Left lung (tissue), 14 donors: ENCODE measurements at places on chromosomes 1 and 21. TPM values are rescaled to one million over a fixed set of nuclear protein-coding genes. Genes with fewer than 3 reads are reported as not detected.

GRCh38 chr1:190754666-190755065, 277.0 kb upstream of the BRINP3 start:
- peak; percentile 88 for DNase-seq
- H3K4me3 ChIP-seq, result no peak overlapping the region
- no peaks in the 10 kb centered on the region for H3K36me3 ChIP-seq
- H3K27me3 ChIP-seq, result no peaks in the 10 kb centered on the region
- no peaks in the 10 kb centered on the region for H3K4me1 ChIP-seq

DNA sequence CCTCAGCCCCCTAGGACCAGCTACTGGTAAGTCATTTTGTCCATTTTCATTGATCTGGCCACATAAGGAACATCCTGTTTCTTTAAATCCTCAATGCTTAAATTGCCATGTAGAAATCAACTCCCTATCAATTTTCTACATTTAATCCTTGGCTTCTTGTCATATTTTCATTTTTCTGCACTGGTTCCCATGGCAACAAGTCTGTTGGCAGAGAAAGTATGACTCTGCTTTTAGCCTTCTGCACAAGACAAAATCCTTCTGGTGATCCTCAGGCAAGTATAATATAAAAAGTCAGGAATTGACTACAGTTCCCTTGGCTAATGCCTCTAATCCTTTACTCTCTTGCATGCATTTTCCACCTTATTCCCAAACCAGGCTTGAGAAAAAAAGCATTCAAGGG, 65.0 kb downstream of the LRRC40 start:
- H3K4me3 ChIP-seq, result no peak overlapping the region
- peaks cover 12% of the 10 kb centered on the region for H3K36me3 ChIP-seq
- H3K27ac ChIP-seq, result peak overlapping the region; percentile 20
- no peaks in the 10 kb centered on the region for H3K27me3 ChIP-seq

- peaks cover 11% of the 10 kb centered on the region for H3K4me1 ChIP-seq
- DNase-seq, result no peak
- H3K4me3 ChIP-seq, result no peak overlapping the region
- H3K27ac ChIP-seq, result no peak overlapping the region
- no peaks in the 10 kb centered on the region for H3K36me3 ChIP-seq
These were observed 3.0 kb upstream of the TMEM54 start for GRCh38 chr1:32903991-32904785.

DNA sequence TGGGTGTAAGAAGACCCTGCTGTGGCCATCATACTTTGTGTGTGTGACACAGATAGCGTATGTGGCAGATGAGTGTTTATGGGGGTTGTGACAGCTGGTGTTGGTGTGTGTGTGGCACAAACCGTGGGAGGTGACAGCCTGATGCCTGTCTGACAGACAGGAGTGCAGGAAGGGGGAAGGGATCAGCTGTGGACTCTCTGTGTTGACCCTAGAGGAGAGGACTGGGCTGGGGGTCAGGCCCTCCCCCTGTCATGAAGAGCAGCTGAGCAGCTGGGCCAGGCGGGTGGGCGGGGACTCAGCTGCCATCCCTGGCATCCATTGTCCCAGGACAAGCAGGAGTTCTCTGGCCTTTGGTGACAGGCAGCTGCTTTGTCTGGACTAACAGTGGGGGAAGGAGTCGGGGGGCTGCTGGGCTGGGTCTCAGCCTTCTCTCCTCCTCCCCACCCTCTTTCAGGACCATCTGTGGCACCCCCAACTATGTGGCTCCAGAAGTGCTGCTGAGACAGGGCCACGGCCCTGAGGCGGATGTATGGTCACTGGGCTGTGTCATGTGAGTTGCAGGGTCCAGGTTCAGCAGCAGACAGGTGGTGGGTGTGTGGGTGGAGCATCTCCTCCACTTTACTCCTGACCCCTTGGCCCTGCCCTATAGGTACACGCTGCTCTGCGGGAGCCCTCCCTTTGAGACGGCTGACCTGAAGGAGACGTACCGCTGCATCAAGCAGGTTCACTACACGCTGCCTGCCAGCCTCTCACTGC, 2.3 kb downstream of the PLK3 start:
- peak overlapping the region; percentile 97 for H3K4me3 ChIP-seq
- H3K4me1 ChIP-seq, result peaks cover 17% of the 10 kb centered on the region
- no peaks in the 10 kb centered on the region for H3K27me3 ChIP-seq
- H3K36me3 ChIP-seq, result no peaks in the 10 kb centered on the region
- no peak for DNase-seq

- no peak overlapping the region for H3K27ac ChIP-seq
- H3K36me3 ChIP-seq, result no peaks in the 10 kb centered on the region
- no peak overlapping the region for H3K4me3 ChIP-seq
These were observed 1058.0 kb upstream of the ADGRL4 start for GRCh38 chr1:80064524-80064923.

DNA sequence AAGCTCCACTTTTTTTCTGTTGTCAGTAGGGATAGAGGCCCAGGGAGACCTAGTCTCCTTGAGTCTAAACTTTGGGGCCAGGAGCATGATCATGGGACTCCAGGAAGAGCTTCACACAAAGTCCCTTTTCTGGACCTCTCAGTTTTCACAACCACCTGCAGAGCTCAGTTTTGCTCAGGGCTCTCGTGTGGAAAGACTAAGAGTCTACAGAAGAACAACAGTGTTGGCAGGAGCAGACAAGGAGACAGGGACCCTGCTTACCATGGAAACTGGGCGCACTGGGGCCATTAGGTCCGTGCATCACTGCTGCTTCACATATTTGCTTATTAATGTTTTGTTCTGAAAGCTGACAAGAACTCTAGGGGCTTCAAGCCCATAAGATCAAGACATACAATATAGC, 63.9 kb upstream of the HSD17B7 start:
- DNase-seq, result no peak
- no peaks in the 10 kb centered on the region for H3K36me3 ChIP-seq
- H3K4me1 ChIP-seq, result no peaks in the 10 kb centered on the region
- no peaks in the 10 kb centered on the region for H3K27me3 ChIP-seq
- H3K27ac ChIP-seq, result no peak overlapping the region

DNA sequence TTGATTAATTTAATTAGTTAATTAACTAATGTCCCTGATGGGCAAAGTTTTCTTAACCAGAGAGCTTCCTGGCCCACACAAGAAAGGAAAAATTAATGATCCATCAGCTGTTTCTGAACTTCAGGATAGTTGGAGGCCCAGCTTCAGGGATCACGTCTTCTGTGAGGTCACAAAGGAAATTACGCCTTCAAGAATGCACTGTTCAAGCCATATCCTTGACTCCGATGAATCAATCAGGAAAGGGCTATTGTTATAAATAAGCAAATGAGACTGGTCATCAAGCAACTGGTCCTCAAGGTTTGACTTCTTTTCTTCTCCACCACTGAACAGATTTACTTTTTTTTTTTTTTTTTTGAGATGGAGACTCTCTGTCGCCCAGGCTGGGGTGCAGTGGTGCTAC, 40.6 kb downstream of the TCP10L start:
- no peak for DNase-seq
- H3K4me3 ChIP-seq, result no peak overlapping the region
- no peak overlapping the region for H3K27ac ChIP-seq
- H3K36me3 ChIP-seq, result no peaks in the 10 kb centered on the region
- no peaks in the 10 kb centered on the region for H3K27me3 ChIP-seq

- H3K36me3 ChIP-seq, result no peaks in the 10 kb centered on the region
- no peaks in the 10 kb centered on the region for H3K4me1 ChIP-seq
- DNase-seq, result no peak
- no peak overlapping the region for H3K4me3 ChIP-seq
These were observed 438.9 kb downstream of the CAMTA1 start for GRCh38 chr1:7224081-7224534.

DNA sequence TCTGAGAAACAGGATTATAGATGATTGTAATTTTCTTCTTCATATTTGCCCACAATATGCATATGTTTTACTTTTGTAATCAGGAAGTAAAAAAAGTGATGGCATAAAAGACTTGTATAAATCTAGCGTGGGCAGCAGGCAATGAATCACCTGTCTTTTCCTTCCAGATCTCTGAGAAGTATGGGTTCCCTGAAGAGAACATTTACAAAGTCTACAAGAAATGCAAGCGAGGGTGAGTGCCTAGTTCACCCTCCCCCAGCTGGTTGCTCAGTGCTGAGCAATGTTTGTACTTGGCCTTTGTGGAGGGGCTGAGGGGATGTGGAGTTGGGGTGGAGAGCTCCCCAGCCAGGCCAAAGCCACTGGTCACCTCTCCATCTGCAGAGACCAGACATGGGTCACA, 30.7 kb downstream of the GRHL3 start:
- H3K36me3 ChIP-seq, result no peaks in the 10 kb centered on the region
- H3K4me3 ChIP-seq, result no peak overlapping the region
- H3K4me1 ChIP-seq, result no peaks in the 10 kb centered on the region
- no peak overlapping the region for H3K27ac ChIP-seq
- no peaks in the 10 kb centered on the region for H3K27me3 ChIP-seq
- no peak for DNase-seq

DNA sequence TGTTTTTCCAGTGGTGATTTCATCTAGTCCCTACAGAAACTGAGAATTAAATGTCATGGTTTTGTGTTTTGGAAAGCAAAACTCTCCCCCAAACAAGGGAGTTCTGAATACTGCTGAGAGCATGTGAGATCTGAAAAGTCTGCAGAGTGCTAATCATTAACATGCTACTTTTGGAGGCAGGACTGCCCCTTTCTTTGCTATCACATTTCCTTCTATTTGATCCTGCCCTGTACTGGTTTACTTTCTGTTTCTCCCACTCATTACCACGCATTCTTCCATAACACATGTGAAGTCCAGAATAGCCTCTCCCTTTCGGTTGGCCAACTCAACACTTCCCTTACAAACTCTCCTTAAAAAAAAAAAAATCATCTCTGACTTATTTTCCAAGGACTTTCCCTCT, 63.6 kb downstream of the GADD45A start:
- H3K4me3 ChIP-seq, result no peak overlapping the region
- H3K27me3 ChIP-seq, result no peaks in the 10 kb centered on the region
- peak overlapping the region; percentile 72 for H3K27ac ChIP-seq
- H3K4me1 ChIP-seq, result peaks cover 28% of the 10 kb centered on the region
- H3K36me3 ChIP-seq, result no peaks in the 10 kb centered on the region
- DNase-seq, result peak; percentile 43

DNA sequence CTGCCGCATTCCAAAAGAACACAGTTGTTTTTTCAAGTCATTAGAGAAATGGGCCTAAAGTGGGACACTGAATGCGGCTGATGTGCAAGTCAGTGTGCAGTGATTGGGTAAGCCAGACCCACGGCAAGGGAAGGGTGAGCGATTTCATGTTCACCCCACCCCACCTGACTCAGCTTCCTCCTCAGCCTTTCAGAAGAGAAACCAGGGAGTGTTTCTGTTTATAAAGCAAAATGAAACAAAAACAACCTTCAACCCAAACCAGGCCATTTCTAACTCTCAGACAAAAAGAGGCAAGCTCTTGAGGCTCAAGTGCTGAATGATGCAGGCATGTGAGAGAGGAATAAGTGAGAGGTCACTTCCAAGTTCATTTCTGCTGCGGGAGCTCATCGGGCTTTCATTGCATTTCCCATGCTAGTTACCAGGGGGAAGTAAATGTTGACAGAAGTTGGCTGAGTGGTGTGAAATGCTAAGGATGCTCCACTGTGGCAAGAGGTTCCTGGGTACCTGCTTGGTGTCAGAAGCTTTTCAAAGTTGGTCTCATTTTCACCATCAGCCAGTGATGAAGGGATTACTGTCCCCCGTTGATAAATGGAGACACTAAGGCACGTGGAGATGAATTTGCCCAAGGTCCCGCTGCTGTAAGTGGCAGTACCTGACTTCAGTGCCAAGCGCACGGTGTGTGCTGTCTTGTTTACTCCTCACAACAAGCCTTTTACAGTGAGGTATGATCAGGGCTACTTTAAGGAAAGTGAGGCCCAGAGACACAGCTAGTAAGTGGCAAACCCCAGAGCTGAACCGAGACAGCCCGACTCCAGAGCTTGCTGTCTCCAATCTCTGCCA, 29.1 kb downstream of the STPG1 start:
- H3K36me3 ChIP-seq, result peaks cover 5% of the 10 kb centered on the region
- H3K27me3 ChIP-seq, result no peaks in the 10 kb centered on the region
- H3K27ac ChIP-seq, result peak overlapping the region; percentile 91
- H3K4me3 ChIP-seq, result no peak overlapping the region
- DNase-seq, result no peak
- peaks cover 5% of the 10 kb centered on the region for H3K4me1 ChIP-seq

- H3K4me3 ChIP-seq, result no peak overlapping the region
- H3K27me3 ChIP-seq, result no peaks in the 10 kb centered on the region
- H3K36me3 ChIP-seq, result no peaks in the 10 kb centered on the region
- DNase-seq, result no peak
- H3K4me1 ChIP-seq, result no peaks in the 10 kb centered on the region
These were observed 455.5 kb downstream of the TTLL7 start for GRCh38 chr1:83543222-83543973.

- H3K4me1 ChIP-seq, result peaks cover 61% of the 10 kb centered on the region
- peak overlapping the region; percentile 97 for H3K27ac ChIP-seq
- H3K36me3 ChIP-seq, result no peaks in the 10 kb centered on the region
- H3K4me3 ChIP-seq, result no peak overlapping the region
- H3K27me3 ChIP-seq, result no peaks in the 10 kb centered on the region
- no peak for DNase-seq
These were observed 3.0 kb downstream of the CTSS start for GRCh38 chr1:150762552-150762951.

- no peak within 1 kb of the TSS for H3K4me3 ChIP-seq
- H3K27me3 ChIP-seq, result no peaks in the 10 kb centered on the region
- no peak for DNase-seq
- no peaks in the 10 kb centered on the region for H3K4me1 ChIP-seq
- no peaks in the 10 kb centered on the region for H3K36me3 ChIP-seq
These were observed at the start of gene GSTM1 for GRCh38 chr1:109687641-109688499. GSTM1 (plus strand) TSS chr1:109687817; CDS start chr1:109687874, 57 bp downstream.

- H3K4me3 ChIP-seq, result no peak overlapping the region
- H3K27ac ChIP-seq, result no peak overlapping the region
- no peaks in the 10 kb centered on the region for H3K4me1 ChIP-seq
- H3K36me3 ChIP-seq, result no peaks in the 10 kb centered on the region
- no peak for DNase-seq
These were observed 11.2 kb upstream of the SNAPIN start for GRCh38 chr1:153647346-153647714.

GRCh38 chr1:201886103-201886885, 2.4 kb upstream of the SHISA4 start:
- peaks cover 21% of the 10 kb centered on the region for H3K4me1 ChIP-seq
- H3K36me3 ChIP-seq, result no peaks in the 10 kb centered on the region
- H3K27me3 ChIP-seq, result peaks cover 46% of the 10 kb centered on the region
- DNase-seq, result no peak

DNA sequence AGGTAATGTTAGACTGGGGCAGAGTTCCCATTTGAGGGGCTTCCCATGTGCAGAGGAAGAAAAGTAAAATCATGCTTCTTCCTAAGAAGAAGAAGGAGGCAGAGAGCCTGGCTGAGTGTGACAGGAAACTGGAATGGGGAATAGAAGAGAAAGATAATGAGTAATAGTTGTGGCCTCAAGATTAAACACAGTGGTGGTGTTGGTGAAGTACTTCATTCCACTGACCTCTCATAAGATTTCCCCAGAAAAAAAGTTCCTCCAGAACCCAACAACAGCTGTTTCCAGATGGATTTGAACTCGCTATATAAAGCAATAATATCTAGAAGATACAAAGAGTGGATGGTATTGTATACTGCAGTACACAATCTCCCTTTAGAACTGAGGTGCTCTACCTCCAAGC, 13.0 kb downstream of the RGS1 start:
- H3K4me1 ChIP-seq, result no peaks in the 10 kb centered on the region
- no peak for DNase-seq
- no peaks in the 10 kb centered on the region for H3K27me3 ChIP-seq
- no peak overlapping the region for H3K27ac ChIP-seq
- no peaks in the 10 kb centered on the region for H3K36me3 ChIP-seq

Gene ST6GALNAC5
- total RNA-seq, result 18.9 TPM

Gene VHLL
- not detected for total RNA-seq

Gene ENO1
- 753 TPM for total RNA-seq

Gene TCEA3
- 28.3 TPM for total RNA-seq

Gene SMYD2
- total RNA-seq, result 33.2 TPM

Gene DHRS3
- total RNA-seq, result 120 TPM

Gene RERE
- total RNA-seq, result 76.8 TPM

Gene SH2D1B
- 0.68 TPM for total RNA-seq

Gene DDAH1
- 121 TPM for total RNA-seq

Gene TTC3
- 128 TPM for total RNA-seq

Gene RAB25
- total RNA-seq, result 59.4 TPM

Gene THEM5
- not detected for total RNA-seq

Gene CD5L
- 2.2 TPM for total RNA-seq
